ENCODE measurements at places on chromosomes 13 and 19. TPM values are rescaled to one million over a fixed set of nuclear protein-coding genes. Genes with fewer than 3 reads are reported as not detected.

NLRP5 gene
- not detected for total RNA-seq

CYP4F3 gene
- total RNA-seq = not detected

CPB2 gene
- total RNA-seq = not detected

CGB3 gene
- not detected for total RNA-seq

EFNA2 gene
- not detected for total RNA-seq

PEAK3 gene
- total RNA-seq = not detected

LYPD3 gene
- 0.17 TPM for total RNA-seq

LILRA1 gene
- not detected for total RNA-seq

All from smooth muscle cell of trachea (primary cell).